Activated CD4-positive, alpha-beta T cell treated with anti-CD3 and anti-CD28 coated beads for 1 hour (primary cell): ENCODE measurements at places on chromosomes 13 and 19.

DNA sequence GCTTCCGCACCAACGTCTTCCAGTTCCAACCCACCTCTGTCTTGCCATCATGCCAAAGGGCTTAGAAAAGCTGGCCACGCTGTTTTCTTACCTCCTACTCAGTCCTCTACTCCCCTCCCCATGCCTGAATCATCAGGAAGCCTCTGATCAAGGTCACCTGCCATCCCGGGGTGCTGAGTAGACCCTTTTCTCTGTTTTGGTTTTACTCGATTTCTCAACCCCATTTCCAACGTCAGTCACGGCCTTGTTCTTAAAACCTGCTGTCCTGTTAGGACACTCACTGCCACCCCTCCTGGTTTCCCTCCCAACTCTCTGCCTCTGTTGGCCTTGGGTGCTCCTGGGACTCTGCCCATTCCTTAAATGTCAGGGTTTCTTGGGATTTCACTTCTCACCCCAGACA, 350.1 kb downstream of the FOXO1 start:
- DNase-seq, result no peak

- no peak for DNase-seq
Measured at GRCh38 chr19:41998246-41999020, 4.4 kb upstream of the ATP1A3 start.

- DNase-seq, result no peak
Measured at GRCh38 chr13:111409413-111409812, 89.0 kb downstream of the TEX29 start.

DNA sequence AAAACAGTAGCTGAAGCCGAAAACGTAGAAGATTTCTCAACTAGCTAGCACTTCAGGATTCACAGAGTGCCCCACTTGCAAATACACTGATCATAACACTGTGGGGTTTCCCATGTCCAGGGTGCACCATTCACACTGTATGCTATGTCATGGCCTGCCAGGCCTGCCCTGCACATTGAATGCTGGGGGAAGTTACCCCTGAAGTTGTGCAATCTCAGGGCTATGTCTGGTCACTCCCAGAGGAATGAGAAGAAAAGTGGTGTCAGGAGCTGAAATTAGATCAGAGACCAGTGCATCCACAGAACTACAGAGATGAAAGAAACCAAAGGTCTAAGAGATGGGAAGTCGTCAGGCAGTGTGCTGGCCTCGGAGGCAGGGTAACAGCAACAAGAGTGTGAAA, 196.8 kb downstream of the RAP2A start:
- DNase-seq, result no peak

GRCh38 chr19:18898607-18899408, 2.9 kb upstream of the CERS1 start:
- no peak for DNase-seq

GRCh38 chr13:44646044-44646443, 69.9 kb upstream of the TSC22D1 start:
- no peak for DNase-seq
